IPS DF 6.9 (cell line): ENCODE measurements at places on chromosomes 6 and 20.

DNA sequence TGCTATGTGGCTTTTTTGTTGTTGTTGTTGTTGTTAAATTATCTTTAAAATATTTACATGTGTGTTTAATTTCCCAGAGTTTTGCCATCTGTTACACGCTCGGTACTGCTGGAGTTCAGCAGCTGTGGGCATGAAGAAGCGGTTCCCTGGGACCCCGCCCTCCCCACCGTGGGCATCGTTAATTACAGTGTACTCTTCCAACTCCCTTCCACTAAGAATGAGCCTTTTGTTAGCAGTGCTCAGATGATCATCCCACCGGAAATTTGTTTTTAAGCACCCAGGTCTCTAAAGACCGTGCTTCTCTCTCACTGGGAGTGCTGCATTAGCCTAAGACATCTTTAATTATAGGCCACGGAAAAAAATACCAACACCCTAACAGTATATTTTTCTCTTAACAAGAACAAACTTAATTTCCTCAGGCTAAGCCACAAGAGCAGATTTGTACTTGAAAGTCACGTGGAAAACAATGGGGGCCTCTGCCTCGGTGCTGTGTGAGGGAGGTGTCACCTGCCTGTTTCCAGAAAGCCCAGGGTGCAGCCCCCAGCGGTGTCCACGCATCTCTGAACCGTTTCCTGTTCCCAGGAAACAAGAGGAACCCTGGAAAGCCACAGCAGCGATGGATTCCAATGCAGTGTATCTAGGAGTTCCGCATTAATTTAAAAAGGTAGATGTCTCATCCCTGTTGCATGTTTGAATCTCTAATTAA, 113.3 kb upstream of the FRMD1 start:
- no peak for DNase-seq
- no peaks in the 10 kb centered on the region for H3K36me3 ChIP-seq
- H3K4me1 ChIP-seq = no peaks in the 10 kb centered on the region
- H3K27ac ChIP-seq = no peak overlapping the region
- no peaks in the 10 kb centered on the region for H3K27me3 ChIP-seq

GRCh38 chr6:138101946-138102731, 5.1 kb downstream of the PERP start:
- DNase-seq = no peak
- no peaks in the 10 kb centered on the region for H3K27me3 ChIP-seq
- no peak overlapping the region for H3K4me3 ChIP-seq
- no peaks in the 10 kb centered on the region for H3K36me3 ChIP-seq
- no peak overlapping the region for H3K27ac ChIP-seq

- no peak overlapping the region for H3K4me3 ChIP-seq
- no peaks in the 10 kb centered on the region for H3K27me3 ChIP-seq
- DNase-seq = no peak
- H3K27ac ChIP-seq = no peak overlapping the region
Observed at GRCh38 chr20:49945701-49946477, 9.7 kb downstream of the RNF114 start.

DNA sequence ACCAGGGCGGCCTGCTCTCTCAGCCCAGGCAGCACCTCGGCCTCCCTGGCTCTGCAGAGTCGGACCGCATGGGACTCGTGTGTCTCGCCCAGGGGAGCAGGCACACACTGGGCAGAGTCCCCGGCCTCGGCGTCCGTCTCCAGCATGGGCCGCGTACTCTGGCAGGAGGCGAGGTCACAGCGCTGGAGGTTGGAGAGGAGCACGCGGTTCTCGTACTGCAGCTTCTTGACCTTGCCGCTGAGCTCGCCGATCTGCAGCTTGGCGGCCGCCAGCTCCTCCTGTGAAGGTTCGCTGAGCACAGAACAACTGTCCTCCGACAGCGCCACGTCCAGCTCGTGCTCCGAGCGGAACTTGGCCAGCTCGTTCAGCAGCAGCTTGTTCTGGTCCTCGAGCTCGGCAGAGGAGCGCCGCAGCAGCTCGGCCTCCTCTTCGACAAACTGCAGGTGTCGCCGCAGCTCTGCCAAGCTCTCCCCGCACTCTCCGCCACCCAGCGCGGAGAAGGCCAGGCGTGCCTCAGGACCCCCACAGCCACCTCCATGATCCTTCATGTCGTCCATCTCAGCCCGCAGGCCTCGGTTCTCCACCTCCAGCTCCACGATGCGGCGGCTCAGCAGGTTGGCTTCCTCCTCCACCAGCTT, 42.0 kb upstream of the DSN1 start:
- H3K4me3 ChIP-seq = no peak overlapping the region
- no peaks in the 10 kb centered on the region for H3K27me3 ChIP-seq
- H3K36me3 ChIP-seq = peaks cover 5% of the 10 kb centered on the region; the same call in 1 of the 2 replicates
- peaks cover 4% of the 10 kb centered on the region; the same call in 1 of the 2 replicates for H3K4me1 ChIP-seq
- no peak for DNase-seq
- H3K27ac ChIP-seq = no peak overlapping the region

DNA sequence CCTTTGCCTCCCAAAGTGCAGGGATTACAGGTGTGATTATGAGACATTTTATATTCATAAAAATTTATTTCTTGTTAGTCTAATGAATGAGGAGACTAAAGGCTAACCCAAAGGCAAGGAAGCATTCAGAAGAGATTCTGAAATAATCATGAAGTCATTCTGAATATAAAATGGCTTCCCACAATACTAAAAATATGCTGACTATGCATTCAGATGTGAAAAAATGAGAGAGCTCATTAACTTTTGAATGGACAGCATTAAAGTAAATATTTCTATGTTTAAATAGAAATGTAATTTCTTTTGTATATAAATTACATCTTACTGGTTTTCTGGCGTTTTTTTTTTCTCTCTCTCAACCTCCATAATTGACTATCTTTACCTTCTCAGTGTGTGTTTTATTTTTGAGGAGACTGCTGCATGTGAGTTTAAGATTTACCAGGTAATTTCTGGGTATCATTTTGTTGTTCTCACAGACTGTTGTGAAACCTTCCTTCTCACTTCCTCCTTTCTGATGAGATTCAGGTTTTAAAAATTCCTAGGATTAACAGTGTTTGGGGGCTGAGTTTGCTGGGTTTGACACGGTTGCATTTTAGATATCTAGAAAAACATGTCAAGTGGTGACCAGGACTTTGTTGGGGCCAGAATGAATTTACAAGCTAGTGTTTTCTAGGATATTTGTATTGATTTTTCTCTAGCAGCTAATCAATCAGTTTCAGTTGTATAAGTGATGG, 316.6 kb downstream of the CDKAL1 start:
- H3K4me1 ChIP-seq = no peaks in the 10 kb centered on the region; the same call in 1 of the 2 replicates
- DNase-seq = no peak
- H3K27me3 ChIP-seq = no peaks in the 10 kb centered on the region
- no peak overlapping the region for H3K4me3 ChIP-seq

- H3K4me1 ChIP-seq = no peaks in the 10 kb centered on the region
- H3K27me3 ChIP-seq = no peaks in the 10 kb centered on the region
- no peak overlapping the region for H3K27ac ChIP-seq
Observed at GRCh38 chr6:82015526-82015925, 232.0 kb downstream of the IBTK start.

DNA sequence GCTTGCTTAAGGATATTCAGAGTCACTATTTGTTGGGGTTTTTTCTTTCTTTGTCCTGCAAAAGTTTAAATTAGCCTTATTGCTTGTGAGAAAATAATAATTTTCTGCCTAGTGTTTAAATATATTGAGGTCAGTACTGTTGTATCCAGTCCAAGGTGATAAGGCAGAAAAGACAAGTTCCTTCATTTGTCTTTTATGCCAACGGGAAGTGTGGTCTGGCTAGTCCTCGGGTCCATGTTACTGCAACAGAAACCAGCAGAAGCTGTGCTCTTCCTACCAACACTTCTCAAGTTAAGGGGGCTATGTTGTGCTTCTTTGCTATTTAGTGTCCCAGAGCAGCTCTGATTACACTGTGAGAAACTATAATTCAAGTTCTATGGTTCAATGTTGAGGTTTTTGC, 301.1 kb downstream of the TBC1D7 start:
- H3K4me1 ChIP-seq = 0 out of 2 replicates have a peak, but pooled peaks cover 2% of the 10 kb centered on the region
- H3K36me3 ChIP-seq = no peaks in the 10 kb centered on the region
- DNase-seq = no peak
- H3K27me3 ChIP-seq = no peaks in the 10 kb centered on the region
- no peak overlapping the region for H3K4me3 ChIP-seq

DNA sequence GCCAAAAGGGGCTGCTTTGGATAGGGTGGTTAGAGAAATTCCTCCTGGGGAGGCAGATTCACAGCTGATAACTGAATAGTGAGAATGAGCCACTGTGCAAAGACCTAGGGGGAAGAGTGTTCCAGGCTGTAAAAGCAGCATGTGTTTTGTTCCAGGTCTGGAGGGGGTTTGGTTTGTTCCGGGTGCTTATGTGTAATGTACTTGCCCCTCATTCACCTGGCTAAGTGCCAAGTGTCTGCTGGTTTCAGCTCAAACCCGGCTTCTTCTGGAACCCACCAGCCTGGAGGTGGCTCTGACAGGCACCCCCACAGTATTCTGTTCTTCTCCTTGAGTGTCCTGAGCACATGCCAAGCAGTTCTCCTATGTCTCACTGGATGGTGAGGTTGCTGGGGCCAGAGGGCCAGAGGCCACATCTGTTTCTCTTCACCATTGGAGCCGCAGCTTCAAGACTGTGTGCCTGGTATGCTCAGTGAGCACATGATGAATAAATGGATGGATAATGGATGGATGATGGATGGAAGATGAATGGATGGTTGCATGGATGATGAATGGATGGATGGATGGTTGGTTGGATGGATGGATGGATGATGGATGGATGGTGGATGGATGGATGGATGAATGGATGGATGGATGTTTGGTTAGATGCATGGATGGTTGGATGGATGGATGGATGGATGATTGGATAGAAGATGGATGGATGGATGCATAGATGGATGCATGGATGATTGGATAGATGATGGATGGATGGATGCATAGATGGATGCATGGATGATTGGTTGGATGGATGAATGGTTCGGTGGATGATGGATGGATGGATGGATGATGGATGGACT, 227.6 kb downstream of the BMP7 start:
- H3K27ac ChIP-seq = no peak overlapping the region
- H3K4me1 ChIP-seq = no peaks in the 10 kb centered on the region
- H3K4me3 ChIP-seq = no peak overlapping the region

DNA sequence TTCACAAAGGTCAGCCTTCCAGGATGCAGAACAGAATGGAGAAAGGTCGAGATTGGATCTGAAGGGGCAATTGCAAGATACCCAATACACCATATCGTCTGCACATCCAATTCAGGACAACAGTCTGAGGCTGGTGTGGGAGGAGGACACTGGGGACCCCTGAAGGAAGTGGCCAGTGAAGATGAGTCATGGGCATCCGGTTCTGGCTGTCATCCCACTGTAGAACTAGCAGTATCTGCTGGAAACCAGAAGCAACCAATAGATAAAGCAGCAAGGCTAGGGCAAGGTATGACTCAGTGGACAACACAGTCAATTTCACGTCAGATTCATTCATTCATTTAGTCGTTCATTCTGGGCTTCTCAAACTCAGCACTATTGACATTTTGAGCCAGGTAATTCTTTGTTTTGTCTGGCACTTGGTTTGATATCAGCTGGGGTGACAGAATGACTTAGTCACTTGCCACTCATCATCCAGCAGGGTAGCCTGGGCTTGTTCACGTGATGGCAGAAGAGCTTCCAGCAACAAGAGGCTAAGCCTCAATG, 30.3 kb upstream of the SHLD1 start:
- H3K36me3 ChIP-seq = no peaks in the 10 kb centered on the region
- H3K4me1 ChIP-seq = no peaks in the 10 kb centered on the region
- H3K4me3 ChIP-seq = no peak overlapping the region

GRCh38 chr6:75478929-75479328, 14.7 kb downstream of the FILIP1 start:
- no peaks in the 10 kb centered on the region for H3K4me1 ChIP-seq
- no peak for DNase-seq
- H3K27me3 ChIP-seq = no peaks in the 10 kb centered on the region
- H3K27ac ChIP-seq = no peak overlapping the region

DNA sequence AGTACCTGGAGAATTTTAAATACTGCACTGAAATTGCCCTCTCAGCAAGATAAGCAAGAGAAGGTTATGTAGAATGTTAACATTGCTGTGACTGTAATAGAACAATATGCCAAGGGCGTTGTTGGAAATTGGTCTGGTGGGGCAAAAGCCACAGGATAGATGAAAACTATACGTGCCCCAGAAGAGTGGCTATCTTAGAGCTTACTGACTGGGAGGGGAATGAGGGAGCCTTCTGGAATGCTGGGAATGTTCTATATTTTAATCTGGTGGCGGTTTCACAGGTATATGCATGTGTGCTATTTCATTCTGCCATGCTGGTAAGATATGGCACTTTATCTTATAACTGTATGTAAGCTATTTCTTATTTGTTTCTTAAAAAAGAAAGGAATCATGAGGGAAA, 35.2 kb upstream of the YWHAB start:
- no peaks in the 10 kb centered on the region; the same call in 1 of the 2 replicates for H3K4me1 ChIP-seq
- no peaks in the 10 kb centered on the region for H3K36me3 ChIP-seq
- DNase-seq = no peak
- no peaks in the 10 kb centered on the region for H3K27me3 ChIP-seq
- no peak overlapping the region for H3K4me3 ChIP-seq

DNA sequence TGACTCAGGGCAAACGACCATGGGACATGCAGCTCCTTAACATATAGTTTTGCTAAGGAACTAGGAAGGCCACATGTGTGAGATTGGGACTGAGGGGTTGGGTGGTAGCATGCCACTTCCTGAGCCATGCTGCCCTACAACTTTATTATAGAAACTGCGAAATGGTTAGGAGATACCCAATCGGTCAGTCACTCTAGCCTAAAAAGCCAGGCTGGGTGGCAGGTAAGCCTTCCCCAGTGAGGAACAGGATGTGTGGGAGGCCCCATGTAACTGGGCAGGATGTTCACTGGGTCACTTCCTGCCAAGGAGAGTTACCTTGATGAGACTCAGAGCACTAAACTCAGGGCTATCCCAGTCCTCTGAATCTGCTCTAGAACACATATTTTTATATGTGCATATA, 123.5 kb downstream of the MAP3K7 start:
- H3K27ac ChIP-seq = no peak overlapping the region
- H3K27me3 ChIP-seq = no peaks in the 10 kb centered on the region
- DNase-seq = no peak
- no peak overlapping the region for H3K4me3 ChIP-seq
- H3K36me3 ChIP-seq = no peaks in the 10 kb centered on the region

DNA sequence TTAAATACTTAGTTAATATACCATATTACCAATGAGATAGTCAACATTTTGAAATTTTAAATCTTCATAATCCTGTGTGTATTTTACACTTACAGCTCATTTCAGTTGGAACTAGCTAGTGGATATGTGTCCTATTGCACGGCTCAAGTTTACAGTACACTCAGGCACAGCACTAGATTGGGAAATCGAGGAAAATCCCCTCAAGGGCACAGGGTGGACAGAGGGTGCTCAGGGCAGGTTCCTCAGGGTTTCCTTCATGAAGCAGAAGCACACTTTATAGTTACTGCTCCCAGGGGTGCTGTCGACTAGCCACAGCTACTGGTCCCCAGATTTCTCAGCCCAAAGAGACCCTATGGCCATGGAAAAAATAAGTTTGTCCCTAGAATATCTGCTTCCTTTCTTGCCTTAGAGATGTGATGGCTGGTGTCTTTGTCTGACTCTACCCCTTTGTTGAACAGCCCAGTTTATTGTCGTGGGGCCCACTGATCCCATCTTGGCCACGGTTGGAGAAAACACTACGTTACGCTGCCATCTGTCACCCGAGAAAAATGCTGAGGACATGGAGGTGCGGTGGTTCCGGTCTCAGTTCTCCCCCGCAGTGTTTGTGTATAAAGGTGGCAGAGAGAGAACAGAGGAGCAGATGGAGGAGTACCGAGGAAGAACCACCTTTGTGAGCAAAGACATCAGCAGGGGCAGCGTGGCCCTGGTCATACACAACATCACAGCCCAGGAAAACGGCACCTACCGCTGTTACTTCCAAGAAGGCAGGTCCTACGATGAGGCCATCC, 1.5 kb downstream of the BTN2A1 start:
- DNase-seq = no peak
- no peak overlapping the region for H3K27ac ChIP-seq
- H3K27me3 ChIP-seq = no peaks in the 10 kb centered on the region
- no peak overlapping the region for H3K4me3 ChIP-seq
